Mucosa of descending colon (tissue), 3 donors: ENCODE measurements at places on chromosomes 1 and 21.

DNA sequence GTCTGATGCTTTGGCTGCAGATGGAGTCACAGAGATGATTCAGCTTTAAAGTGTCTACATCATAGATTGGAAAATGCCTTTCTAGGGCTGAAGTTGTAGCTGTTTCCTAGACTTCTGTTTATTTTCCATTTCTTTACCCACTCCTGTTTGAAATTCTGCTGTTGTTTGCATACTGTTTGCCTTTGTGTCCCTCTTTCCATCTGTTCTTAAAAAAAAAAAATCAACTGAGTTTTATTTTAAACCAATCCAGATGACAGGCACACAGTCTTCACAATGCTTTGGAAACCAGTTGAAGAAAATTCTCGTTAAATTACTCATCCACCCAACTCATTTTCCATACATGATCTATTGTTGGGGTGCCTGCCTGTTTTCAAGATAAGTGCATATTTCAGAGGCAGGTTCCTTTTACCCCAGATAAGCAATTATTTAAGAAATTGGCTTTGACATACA lies 245.9 kb downstream of the DISC1 start:
- no peak for DNase-seq

DNA sequence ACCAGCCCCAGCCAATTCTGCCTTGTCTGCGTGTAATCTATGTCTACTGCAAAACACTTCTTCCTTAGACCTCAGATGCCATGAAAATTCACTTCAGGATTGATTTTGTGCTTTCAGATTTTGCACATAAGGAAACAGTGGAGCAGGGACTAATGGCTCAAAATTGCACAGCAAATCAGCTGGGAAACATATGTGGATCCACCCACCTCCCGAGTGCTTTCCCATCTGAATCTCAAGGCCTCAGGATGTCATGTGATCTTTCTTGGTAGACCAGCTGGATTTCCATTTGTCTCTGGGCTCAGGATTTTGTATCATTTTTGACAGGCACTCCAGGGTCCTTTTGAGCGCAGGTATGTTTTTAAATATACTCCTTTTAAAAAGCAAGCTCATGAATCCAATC lies 158.6 kb downstream of the MIS18A start:
- DNase-seq = no peak

- DNase-seq = no peak
These were observed 2.1 kb downstream of the ERG start for GRCh38 chr21:38496224-38496623.

DNA sequence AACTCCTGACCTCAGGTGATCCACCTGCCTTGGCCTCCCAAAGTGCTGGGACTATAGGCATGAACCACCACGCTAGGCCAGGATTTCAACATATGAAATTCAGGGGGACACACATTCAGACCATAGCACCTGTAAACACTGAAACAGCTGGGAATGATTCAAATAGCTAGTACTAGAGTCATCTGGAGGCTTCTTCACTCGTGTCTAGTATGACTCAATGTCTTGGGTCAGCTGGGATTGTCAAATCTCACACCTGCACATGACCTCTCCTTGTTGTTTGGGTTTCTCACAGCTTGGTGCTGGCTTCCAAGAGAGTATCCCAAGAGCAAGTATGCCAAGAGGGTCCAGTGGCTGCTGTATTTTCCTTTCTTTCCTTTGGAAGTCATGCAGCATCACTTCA lies 75.1 kb downstream of the PGM1 start:
- DNase-seq = no peak

GRCh38 chr1:218025454-218025853 lies 259.6 kb upstream of the RRP15 start:
- no peak for DNase-seq

DNA sequence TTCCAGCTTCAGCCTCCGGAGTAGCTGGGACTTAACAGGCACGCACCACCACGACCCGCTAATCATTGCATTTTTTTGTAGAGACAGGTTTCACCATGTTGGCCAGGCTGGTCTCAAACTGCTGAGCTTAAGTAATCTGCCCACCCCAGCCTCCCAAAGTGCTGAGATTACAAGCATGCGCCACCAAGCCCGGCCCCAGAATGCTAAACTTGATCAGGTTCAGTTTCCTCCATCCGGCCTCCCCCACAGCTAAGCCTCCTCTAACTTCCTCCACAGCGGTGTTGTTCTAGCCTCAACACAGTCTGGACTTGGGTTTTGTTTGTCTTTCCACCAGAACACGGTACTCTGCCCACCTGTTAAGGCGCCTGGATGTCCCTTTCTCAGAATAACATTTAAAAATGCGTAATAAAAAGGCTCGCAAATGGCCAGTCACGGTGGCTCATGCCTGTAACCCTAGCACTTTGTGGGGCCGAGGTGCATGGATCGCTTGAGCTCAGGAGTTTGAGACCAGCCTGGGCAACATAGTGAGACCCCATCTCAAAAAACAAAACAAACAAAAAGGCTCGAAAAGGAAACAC lies 2.4 kb downstream of the PARP1 start:
- no peak for DNase-seq

DNA sequence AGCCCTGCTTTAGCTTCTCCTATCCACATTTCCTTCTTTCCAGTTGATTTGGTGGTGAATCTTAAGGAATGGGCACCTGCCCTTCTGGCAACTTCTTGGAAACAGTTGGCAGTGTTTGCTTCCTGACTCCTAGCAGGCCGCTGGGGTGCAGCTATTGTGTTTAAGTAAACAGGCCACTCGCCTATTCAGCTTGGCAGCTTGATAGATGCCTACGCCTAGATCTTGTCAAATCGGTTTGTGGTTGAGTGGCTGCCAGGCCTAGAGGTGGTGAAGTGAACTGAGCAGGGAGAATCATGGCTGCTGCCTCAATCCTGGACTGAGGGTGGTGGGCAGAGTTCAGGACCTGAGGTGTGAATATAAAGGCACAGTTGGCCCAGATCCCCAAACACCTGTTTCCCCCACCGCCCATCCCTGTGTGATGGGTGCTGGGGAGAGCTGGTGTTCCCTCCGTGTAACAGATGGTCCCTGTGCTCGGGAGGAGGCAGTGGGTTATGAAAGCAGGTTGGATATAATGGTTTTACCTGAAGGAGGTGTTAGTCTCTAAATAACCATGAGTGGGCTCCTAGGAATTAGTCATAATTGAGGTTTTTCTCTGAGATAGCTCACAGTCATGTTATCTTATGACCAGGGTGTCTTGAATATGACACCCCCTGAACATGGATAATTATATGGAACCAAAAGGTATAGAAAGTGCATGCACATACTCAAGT lies 940 bp upstream of the PLA2G2C start:
- peak; percentile 73 for DNase-seq

GRCh38 chr21:44871576-44872269 lies 1.8 kb downstream of the PTTG1IP start:
- DNase-seq = peak; percentile 76

GRCh38 chr1:7954683-7955082 lies 6.8 kb upstream of the PARK7 start:
- no peak for DNase-seq

DNA sequence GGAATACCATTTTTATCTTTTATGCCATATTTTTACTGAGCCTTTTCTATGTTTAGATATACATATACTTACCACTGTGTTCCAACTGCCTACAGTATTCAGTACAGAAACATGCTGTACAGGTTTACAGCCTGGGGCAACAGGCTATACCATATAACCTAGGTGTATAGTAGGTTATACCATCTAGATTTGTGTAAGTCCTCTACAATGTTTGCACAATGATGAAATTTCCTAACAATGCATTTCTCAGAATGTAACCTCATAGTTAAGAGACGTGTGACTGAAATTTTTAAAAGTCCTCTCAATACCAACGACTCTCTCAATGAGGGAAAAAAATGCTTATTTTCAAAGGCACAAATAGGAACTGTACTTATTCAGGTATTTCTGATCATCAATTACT lies 21.7 kb downstream of the INTS7 start:
- no peak for DNase-seq

DNA sequence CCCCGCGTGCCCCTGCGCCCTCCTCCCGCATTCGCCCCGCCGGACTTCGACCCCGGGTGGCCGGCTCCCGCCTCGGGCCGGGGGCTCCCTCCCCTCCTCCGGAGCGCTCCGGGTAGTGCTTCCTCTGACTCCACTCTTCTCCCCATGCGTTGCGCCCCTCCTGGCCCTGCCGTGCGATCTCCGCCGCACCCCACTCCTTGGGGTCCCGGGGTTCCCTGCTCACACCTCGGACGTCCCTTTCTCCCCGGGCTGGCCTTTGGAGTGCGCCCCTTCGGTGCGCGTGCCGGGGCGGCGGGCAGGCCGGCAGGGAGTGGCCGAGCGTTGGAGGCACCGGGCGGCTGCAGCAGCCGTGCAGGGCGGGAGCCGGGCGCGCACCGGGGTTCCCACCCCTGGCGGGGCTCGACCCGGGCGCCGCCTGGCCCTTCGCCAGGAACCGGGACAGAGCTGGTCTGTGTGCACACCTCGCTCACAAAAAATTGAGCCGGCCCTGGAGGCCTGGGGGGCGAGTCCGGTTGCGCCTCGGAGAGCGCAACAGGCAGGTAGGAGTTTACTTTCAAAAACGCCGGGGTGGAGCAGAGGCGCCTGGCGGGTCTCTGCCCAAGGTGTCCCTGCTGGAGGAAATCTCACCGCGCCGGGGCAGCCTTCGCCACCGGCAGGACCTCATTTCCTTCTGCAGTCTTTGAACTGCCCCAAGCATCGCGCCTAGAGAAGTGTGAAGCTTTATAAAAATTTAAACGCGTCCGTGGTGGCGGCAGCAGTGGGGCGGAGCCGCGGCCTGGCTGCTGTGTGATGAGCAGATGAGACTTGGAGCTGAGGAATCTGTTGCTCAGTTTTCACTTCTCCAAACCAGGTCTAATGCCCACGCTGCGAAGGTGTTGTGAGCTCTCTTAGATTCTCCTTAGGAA lies 650 bp downstream of the VANGL1 start:
- peak; percentile 76 for DNase-seq

- no peak for DNase-seq
These were observed 98.4 kb downstream of the CNIH3 start for GRCh38 chr1:224714553-224714952.

DNA sequence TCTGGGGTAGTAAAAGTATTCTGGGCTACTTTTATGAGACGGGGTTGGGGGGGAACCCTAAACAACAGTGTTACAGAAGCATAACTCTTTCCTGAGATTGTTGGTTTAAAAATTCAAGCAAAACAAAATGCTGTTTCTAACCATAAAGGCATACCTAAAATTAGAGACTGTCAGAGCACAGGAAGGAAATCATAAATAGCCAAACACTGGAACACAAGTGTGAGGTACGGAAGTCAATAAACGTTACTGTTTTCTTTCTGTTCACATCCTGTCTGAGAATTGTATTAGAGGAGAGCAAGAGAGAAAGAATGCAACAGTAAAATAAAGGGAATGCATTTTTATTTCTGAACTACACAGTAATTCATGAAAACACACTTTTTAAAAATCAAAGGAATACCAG lies 42.8 kb upstream of the IL12RB2 start:
- no peak for DNase-seq

- DNase-seq = no peak
These were observed 66.1 kb downstream of the NID1 start for GRCh38 chr1:235998812-235999211.

- no peak for DNase-seq
These were observed 290.5 kb downstream of the VAV3 start for GRCh38 chr1:107674486-107674885.

DNA sequence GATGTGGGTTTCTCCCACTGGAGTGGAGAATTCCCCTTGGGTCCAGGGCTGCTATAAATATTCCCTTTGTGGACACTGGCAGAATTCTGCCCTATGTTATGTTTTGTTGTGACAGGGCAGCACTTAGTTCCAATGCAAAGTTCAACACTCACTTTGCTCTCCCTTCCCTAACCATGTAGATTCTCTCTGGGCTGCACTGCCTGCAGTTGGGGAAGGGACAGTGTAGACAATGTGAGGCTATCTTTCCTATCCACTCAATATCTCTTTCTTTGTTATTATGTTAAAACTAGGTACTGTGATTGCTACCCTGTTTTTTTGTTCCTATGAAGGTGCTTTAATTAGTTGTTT lies 19.6 kb downstream of the GPR88 start:
- no peak for DNase-seq
